ENCODE measurements at places on chromosomes 1 and 21. TPM values are rescaled to one million over a fixed set of nuclear protein-coding genes. Genes with fewer than 3 reads are reported as not detected.

The RNU1-1 gene
- under 0.01 TPM for total RNA-seq

The PTGFRN gene
- 0.73 TPM for total RNA-seq

The HTR6 gene
- total RNA-seq, result 0.31 TPM

The VHLL gene
- not detected for total RNA-seq

The FCMR gene
- total RNA-seq, result 117 TPM

The ANKRD34A gene
- total RNA-seq, result 0.42 TPM

The SLC30A2 gene
- total RNA-seq, result not detected

The FAM72B gene
- total RNA-seq, result 0.42 TPM

The SPRR3 gene
- not detected for total RNA-seq

The VANGL2 gene
- total RNA-seq, result under 0.01 TPM

The ADAMTS4 gene
- 0.21 TPM for total RNA-seq

The OR2L3 gene
- not detected for total RNA-seq

The ANKRD45 gene
- total RNA-seq, result 0.10 TPM

The CFHR1 gene
- total RNA-seq, result not detected
